ENCODE measurements at places on chromosomes 16 and 17.

DNA sequence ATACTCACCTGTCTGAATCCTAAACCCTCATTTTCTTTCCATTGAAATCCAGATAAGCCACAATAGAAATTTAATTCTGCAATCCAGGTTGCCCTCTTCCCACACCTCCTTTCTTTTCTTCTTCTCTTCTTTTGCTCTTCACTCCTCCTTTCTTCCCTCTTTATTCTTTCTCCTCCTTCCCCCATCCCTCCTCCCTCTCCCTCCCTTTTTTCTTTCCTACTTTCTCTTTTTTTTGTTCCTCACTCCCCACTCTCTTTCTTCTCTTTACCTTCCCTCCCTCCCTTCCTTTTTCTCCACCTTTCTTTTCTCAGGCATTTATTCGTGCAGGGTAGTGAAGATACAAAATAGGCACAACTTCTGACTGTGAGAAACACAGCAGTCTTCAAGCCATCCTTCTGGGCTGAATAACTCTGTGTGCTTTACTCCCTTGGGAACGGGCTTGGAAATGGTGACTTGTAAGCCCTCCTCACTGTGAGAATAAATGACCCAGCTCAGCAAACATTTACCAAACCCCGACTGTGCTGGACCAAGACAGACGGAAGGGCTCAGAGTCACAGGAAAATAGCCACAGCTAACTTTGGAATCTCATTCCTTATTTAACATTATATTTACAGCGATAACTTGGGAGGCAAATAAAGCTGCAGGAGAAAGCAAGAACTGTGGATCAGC, 140.8 kb downstream of the HAPSTR1 start:
- DNase-seq = no peak

- DNase-seq = no peak
These were observed 30.6 kb downstream of the CHD9 start for GRCh38 chr16:53085369-53085843.

- no peak for DNase-seq
These were observed 29.7 kb downstream of the USP31 start for GRCh38 chr16:23119570-23119969.

DNA sequence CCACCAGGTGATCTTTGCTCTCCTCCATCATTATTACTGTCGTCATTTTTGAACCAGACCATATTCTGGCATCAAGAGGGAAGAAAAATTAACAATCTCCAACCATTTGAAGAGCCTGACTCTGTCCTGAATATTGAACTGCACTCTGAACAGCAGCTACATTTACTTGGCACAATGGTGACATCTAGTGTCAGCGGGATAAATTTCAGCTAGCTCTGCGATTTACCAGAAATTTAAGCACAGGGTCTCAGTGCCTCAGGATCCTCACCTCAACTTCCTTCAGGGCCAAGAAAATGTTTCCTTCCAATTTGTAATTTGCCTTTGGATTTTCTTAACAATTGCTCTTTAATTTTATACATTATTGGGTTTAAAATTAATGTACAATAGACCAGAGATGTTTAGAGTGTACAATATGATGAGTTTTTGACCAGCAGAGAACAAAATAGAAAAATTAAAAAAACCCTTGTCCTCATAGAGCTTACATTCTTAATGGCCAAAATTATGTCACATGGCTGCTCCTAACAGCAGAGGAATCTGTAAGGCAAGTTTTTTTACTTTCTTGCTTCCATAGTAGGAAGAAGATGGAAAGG, 10.7 kb upstream of the ZNF19 start:
- peak; percentile 50 for DNase-seq

GRCh38 chr16:3980253-3981111, 100.0 kb upstream of the CREBBP start:
- no peak for DNase-seq

- DNase-seq = peak; percentile 53
These were observed 5.3 kb downstream of the MNT start for GRCh38 chr17:2395258-2396181.

DNA sequence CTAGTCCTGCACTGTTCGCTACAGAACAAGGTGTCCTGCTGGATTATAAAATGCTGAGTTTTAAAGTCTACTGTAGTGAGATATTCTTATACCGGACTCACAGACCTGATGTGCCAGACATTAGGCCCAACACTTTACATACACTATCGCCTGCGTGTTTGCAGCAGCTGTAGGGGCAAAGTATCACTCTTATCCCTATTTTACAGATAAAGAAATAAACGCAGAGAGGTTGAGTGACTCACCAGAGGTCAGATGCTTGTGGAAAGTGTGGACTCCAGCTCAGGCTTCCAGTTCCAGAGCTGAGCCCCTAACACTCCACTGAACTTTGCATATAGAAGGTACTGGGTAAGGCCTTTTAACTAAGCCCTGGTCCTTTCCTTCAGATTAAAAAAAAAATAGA, 47.4 kb downstream of the PLXDC1 start:
- DNase-seq = no peak

DNA sequence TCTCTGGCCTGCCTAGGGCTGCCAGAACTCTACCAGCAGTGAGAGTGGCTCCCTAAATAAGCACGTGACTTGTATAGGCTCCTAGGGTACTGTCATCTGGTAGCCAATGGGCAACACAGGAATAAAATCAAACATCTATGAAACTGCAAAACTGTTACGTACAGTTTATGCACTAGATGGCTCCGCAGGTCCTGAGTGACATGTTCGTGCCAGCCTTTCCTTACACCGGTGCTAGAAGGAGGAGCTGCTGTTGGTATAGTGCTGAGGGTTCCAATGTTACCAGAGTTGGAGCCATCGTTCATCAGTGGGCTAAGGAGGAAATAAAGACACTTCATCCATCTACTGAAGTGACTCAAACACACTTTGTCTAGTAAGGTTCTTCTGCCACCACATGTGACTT, 63.2 kb upstream of the TRAP1 start:
- peak; percentile 21 for DNase-seq

DNA sequence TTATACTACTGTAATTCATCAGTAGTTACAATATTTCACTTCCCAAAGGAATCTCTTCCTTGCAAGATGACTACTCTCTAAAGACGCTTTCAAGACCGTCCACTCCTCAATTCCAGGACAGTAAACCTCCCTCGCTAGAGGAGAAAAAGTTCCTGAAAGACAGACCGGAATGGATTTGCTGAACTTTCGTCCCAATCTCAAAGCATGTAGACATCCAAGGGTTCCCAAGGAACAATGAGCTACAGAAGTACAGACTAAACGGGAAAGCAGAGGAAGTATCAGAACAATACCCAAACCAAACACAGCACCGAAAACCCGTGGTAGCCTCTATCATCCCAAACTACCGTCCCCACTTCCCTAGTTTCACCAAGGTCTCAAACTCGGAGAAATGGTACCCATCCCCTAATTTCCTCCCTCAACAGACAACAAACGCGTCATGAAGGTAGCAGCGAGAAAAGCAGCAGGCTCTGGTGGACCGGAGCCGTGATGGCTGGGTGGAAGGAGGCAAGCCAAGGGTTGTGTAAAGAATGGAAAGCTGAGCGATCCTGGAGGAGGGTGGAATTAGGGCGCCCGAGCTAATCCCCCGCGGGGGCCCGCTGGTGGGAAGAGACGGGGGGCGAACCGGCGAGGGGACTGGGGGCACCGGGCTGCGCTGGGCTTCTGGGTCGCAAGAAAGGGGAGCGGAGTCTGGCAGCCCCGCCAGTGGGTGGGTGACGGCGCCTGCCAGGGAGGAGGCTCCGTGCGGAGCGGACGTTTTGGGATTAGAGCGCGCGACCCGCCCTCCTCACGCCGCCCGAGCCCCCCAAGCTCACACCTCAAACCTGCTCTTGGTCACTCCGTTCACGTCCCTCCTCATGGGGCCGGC, 647 bp downstream of the FBXL20 start:
- DNase-seq = no peak

- DNase-seq = no peak
These were observed 16.6 kb upstream of the CBX8 start for GRCh38 chr17:79813297-79814126.

DNA sequence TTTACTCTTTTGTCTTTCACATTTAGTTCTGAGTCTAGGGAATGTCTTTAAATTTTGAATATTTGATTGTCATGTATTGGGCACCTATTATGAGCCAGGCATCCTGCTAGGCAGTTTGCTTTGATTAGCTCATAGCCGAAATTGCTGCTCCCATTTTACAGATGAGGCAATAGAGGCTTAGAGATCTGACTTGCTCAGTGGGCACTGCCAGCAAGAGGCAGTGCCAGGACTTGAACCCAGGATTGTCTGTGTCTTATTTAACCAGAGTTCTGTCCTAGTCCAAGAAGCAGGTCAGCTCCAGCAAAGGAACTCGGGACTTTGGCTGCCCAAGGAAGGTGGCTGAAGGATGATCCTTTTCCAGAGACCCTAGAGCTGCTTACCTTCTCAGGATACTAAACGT, 24.5 kb downstream of the BEAN1 start:
- no peak for DNase-seq

DNA sequence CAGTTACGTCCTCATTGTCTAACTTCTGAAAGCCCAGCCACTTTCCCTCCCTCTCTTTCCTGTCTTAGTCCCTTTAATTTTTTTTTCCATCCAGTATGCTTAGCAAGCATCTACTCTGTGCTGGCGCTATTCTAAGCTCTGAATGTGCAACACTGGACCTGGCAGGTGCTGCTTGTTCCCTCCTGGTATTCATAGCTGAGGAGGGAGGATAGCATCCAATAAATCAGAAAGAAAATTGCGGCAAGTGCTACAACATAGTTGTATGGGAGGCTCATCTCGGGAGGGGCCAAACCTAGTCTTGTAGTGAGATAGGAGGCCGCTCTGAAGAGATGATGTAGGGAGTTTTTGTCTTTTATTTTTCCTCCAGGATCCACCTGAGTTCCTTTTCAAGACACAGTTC, 457.3 kb upstream of the HSBP1 start:
- no peak for DNase-seq

- no peak for DNase-seq
These were observed 78.0 kb upstream of the AMZ2 start for GRCh38 chr17:68169840-68170239.

DNA sequence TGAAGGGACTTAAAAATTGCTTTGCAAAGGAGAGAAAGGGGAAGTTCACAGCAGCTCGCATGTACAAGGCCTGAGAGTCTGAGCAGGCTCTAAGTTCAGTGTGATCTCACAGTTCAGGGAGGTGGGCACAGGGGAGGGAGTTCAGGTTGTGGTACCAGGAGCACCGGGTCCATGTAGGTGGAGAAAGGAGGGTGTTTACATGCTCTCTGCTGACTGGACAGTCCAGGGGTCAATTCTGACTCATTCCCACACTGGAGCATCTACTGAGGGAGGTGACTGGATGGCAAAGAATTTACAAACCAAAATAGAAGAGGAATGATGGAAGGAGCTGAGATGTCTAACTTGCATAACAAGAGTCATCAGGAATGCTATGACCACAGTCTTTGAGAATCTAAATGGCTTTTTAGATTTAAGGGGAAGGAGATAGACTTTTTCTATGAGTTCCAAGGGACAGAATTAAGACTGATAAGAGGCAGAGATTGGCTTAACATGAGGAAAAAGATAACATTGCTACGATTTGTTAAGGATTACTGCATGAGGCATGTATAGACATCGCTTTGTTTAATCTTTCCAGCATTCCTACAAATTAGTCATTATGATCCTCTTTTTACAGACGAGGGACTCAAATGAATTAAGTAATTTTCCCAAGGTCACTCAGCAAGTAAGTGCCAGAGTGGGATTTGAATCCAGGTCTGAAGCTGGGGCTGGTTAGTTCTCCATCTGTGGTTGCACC, 29.9 kb downstream of the MIS12 start:
- DNase-seq = peak; percentile 7

Measured in NCI-H460 (cell line).